H1 (cell line): ENCODE measurements at places on chromosomes 1 and 21.

- no peaks in the 10 kb centered on the region for H3K27me3 ChIP-seq
- no peak overlapping the region for H3K27ac ChIP-seq
- no peak overlapping the region for H3K4me3 ChIP-seq
- H3K4me1 ChIP-seq = no peaks in the 10 kb centered on the region
- peak; percentile 10 for DNase-seq
Observed at GRCh38 chr1:19113697-19114092, 96.4 kb downstream of the UBR4 start.

DNA sequence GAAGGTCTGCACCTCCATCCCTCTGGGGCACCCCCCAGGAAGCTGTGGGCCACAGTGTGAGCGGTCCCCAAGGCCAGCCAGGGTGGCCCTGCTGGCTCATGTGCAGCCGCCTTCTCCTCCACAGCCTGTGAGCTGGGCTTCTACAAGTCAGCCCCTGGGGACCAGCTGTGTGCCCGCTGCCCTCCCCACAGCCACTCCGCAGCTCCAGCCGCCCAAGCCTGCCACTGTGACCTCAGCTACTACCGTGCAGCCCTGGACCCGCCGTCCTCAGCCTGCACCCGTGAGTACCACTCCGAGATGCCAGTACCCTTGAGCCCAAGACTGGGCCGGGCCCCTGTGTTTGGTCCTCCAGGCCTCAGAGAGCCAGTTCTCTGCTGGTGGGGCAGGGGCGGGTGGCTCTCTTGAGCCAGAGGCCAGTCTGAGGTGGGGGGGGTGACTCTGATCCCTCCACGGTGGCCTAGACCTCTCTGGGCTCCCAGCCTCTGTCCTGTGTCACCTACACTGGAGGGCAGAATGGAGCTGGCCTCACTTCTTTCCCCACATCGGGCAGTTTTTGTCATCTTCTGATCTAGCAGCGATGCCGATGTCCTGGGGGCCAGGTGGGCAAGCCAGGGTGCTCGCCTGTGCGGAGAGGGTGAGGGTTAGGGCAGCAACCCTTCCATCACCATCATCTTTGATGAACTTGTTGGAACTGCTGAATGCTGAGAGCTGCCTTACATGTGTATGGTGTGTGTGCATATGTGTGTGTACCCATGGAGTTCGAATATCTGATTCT, 23.3 kb downstream of the EPHA8 start:
- H3K27me3 ChIP-seq = no peaks in the 10 kb centered on the region
- no peak overlapping the region for H3K4me3 ChIP-seq
- DNase-seq = no peak
- no peak overlapping the region for H3K27ac ChIP-seq
- no peaks in the 10 kb centered on the region for H3K4me1 ChIP-seq
- no peaks in the 10 kb centered on the region for H3K36me3 ChIP-seq

- DNase-seq = no peak
- no peak overlapping the region for H3K4me3 ChIP-seq
- no peak overlapping the region for H3K27ac ChIP-seq
- no peaks in the 10 kb centered on the region for H3K36me3 ChIP-seq
- H3K4me1 ChIP-seq = no peaks in the 10 kb centered on the region
Observed at GRCh38 chr21:40120940-40121575, 253.8 kb downstream of the PCP4 start.

DNA sequence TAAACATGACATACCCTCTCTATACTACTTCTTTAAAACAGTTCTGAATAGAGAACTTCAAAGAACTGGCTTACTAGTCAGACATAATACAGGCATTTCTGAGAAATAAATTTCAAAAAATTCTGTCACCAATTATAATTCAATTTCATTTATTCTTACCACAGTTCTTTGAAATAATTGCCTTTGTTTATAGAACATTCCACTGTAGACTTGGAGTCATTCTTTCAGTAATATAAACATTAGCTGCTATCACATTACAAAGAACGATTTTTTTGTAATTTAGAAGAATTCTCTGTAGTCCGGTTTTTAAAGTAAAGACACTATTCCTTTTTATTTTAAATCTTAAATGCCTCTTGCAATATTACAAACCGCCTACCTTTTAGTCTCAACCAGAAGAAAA, 146.4 kb upstream of the COL11A1 start:
- DNase-seq = no peak
- H3K4me1 ChIP-seq = peaks cover 4% of the 10 kb centered on the region; the same call in 1 of the 2 replicates
- no peaks in the 10 kb centered on the region for H3K27me3 ChIP-seq
- H3K36me3 ChIP-seq = no peaks in the 10 kb centered on the region
- no peak overlapping the region for H3K4me3 ChIP-seq
- H3K27ac ChIP-seq = no peak overlapping the region

- no peak overlapping the region for H3K27ac ChIP-seq
- H3K4me1 ChIP-seq = no peaks in the 10 kb centered on the region
- no peak overlapping the region for H3K4me3 ChIP-seq
- no peak for DNase-seq
- no peaks in the 10 kb centered on the region for H3K27me3 ChIP-seq
Observed at GRCh38 chr1:76892675-76893074, 25.4 kb downstream of the ST6GALNAC5 start.

GRCh38 chr1:32256473-32257226, 5.6 kb downstream of the LCK start:
- no peak overlapping the region for H3K4me3 ChIP-seq
- H3K36me3 ChIP-seq = no peaks in the 10 kb centered on the region
- H3K27ac ChIP-seq = no peak overlapping the region
- no peaks in the 10 kb centered on the region for H3K27me3 ChIP-seq

GRCh38 chr21:34011660-34012059, 61.7 kb upstream of the MRPS6 start:
- H3K36me3 ChIP-seq = no peaks in the 10 kb centered on the region
- H3K27me3 ChIP-seq = no peaks in the 10 kb centered on the region
- no peak overlapping the region for H3K27ac ChIP-seq
- no peak overlapping the region for H3K4me3 ChIP-seq

DNA sequence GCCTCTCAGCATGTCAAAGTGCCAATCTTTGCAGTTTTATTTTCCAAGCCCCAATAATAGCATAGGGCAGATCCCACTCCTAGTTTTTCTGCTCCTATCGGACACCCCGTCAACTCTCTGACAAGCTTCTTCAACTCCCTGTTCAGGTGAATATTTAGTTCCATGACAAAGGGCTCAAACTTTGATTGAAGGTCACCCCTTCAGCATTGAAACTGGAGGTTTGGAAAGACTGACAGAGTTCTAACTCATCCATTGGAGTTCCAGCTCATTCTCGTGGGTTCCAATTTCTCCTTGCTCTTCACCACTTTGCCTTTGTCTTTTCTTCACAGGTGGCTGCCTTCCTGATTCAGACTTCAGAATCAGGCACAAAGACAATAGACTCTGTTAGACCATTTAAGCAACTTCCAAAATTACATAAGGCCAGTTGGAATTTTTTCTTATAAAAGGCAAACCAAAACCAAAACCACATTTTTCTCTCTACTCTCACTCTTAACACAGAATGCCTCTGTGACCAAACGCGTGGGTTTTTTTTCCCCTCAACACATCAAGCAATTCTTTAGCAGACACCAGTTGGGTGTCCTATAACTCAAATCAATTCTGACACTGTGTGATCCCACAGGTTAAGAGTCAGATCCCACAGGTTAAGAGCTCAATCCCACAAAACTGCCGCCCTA, 169.3 kb upstream of the USP25 start:
- H3K4me3 ChIP-seq = no peak overlapping the region
- H3K4me1 ChIP-seq = no peaks in the 10 kb centered on the region
- DNase-seq = no peak
- H3K27me3 ChIP-seq = no peaks in the 10 kb centered on the region
- H3K36me3 ChIP-seq = no peaks in the 10 kb centered on the region

GRCh38 chr1:86992861-86993260, 78.4 kb downstream of the HS2ST1 start:
- DNase-seq = no peak
- peaks cover 8% of the 10 kb centered on the region; the same call in 1 of the 2 replicates for H3K4me1 ChIP-seq
- no peaks in the 10 kb centered on the region for H3K36me3 ChIP-seq
- no peaks in the 10 kb centered on the region for H3K27me3 ChIP-seq
- no peak overlapping the region for H3K4me3 ChIP-seq

DNA sequence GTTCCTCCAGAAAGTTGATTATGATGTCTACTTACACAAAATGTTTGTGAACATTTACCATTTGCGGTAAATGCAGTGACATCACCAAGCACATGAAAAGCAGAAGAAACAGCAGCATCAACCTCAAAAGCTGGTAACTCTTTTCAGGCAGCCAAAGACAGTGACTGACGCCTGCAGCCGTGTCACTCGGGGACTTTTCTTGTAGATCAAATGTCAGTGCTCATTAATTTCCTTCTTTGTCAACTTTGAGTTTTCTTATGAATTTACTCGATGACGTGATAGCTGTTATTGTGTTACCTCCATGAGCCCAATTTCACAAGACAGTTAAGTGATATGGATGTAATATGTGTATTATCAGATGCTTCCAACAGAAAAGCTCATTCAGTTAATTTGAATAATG, 92.5 kb downstream of the RIPK4 start:
- no peak overlapping the region for H3K4me3 ChIP-seq
- no peaks in the 10 kb centered on the region for H3K36me3 ChIP-seq
- DNase-seq = no peak
- no peak overlapping the region for H3K27ac ChIP-seq

DNA sequence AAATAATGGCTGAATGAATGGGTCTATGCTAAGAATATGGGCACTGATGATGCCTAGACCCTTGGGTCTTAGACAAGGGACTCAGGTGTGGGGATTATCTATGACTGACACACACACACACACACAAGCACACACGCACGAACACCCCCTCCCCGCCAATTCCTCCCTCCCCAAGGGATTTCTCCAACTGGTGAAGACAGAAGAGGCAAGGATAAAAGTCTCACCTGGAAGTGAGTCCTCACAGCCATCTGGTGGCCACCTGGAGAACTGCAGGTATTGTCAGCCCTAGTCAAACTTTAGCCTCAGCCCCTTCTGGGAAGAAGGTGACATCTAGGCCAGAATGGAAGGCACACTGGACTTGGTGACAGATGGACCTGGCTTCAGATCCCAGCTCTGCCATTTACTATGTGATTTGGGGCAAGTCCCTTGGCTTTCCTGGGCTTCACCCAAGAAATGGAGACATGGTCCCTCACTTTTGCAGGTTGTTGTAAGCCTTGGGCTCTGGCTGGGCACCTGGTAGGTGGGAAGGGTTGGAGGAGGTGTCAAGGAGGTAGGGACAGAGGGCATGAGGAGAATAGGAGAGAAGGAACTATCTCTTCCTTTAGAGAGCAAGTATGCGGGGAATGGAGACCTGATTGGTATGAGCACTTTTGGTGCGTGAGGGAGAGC, 4.0 kb upstream of the GPR3 start:
- H3K4me1 ChIP-seq = peaks cover 2% of the 10 kb centered on the region
- peak; percentile 94 for DNase-seq
- no peaks in the 10 kb centered on the region for H3K36me3 ChIP-seq

GRCh38 chr21:32155226-32155625, 123.6 kb downstream of the MIS18A start:
- H3K27me3 ChIP-seq = no peaks in the 10 kb centered on the region
- no peaks in the 10 kb centered on the region; the same call in 1 of the 2 replicates for H3K4me1 ChIP-seq
- no peaks in the 10 kb centered on the region for H3K36me3 ChIP-seq
- no peak for DNase-seq
- no peak overlapping the region for H3K4me3 ChIP-seq

DNA sequence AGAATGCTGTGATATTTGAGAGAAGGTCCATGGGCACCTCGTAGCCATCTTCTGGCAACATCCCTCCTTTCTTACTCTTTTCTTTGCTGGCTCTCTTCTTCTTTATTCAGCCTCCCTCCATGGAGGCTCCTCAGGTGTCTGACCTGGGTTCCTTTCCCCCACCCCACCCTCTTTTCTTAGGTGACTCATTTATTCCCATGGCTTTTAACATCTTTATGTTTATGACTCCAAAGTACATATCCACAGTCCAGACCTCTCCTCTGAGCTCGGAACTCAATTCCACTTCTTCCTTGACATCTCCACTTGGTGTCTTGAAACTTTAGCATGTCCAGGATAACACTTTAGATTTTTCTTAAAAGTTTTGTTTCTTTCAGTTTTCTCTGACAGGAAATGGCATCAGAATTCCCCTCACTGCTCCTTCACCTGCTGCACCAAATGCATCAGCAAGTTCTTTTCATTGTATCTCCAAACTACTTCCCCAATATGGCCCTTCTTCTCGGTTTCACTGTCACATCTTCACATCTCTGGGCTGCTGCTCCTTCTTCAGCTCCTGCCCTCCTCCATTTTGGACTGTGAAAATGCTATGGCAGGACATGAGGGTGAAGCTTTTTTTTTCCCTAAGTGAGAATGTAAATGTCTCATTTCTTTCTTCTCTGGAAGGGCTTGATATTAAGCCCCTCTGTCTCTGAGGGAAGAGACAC, 95.9 kb downstream of the GIPC2 start:
- no peaks in the 10 kb centered on the region for H3K36me3 ChIP-seq
- H3K4me3 ChIP-seq = no peak overlapping the region
- H3K27ac ChIP-seq = no peak overlapping the region
- DNase-seq = no peak
- H3K4me1 ChIP-seq = no peaks in the 10 kb centered on the region

GRCh38 chr1:92792340-92792782, 7.5 kb upstream of the EVI5 start:
- no peaks in the 10 kb centered on the region for H3K36me3 ChIP-seq
- H3K4me1 ChIP-seq = no peaks in the 10 kb centered on the region
- no peak for DNase-seq

DNA sequence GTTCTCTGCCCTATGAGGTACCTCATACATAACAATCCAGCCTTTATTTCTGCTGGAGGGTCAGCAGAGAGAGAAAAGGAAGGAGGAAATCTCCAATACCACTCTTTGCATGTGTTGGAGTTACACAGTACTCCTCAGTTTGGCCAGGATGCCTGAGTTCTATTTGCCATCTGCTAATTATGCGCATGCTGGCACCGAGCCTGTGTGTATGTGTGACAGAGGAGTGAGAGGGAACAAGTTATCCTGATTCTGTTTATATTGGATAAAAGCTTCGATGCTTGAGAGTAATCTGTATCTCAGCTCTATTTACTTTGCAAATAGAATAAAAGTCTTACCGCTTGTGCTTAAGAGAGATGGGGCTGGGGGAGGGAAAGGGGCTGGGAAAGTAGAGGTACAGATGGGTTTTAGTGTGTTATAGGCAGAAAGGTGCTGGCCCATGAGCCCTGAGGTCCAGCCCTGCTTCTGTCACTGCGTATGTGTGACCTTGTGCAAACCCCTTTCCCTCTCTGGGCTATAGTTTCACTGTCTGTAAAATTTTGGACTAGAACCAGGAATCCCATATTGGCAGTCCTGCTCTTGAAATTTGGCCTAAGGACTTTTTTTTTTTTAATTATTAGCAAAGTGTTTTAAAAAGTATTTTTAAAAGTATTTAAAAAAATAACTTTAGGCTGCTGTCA, 54.5 kb upstream of the PLXNA2 start:
- H3K27me3 ChIP-seq = no peaks in the 10 kb centered on the region
- no peaks in the 10 kb centered on the region for H3K36me3 ChIP-seq
- H3K27ac ChIP-seq = no peak overlapping the region
- H3K4me1 ChIP-seq = peaks cover 3% of the 10 kb centered on the region

DNA sequence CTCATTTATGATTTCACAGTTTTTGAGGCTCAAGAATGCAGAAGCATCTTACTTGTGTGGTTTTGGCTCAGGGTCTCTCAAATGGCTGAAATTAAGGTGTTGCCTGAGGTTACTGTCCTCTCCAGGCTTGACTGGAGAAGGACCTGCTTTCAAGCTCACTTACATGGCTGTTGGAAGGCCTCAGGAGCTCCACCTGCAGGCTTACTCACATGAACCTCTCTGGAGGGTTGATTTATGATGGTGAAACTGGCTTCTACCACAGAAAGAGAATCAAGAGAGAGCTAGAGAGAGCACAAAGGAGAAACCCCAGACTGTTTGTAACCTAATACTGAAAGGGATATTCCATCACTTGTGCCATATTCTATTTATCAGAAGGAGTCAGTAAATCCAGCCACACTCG, 6.2 kb upstream of the KCNK2 start:
- peaks cover 22% of the 10 kb centered on the region for H3K27me3 ChIP-seq
- H3K27ac ChIP-seq = no peak overlapping the region
- no peaks in the 10 kb centered on the region for H3K4me1 ChIP-seq
- DNase-seq = no peak
